ENCODE measurements at places on chromosomes 4 and X.

- H3K4me3 ChIP-seq: no peak overlapping the region
- no peaks in the 10 kb centered on the region for H3K36me3 ChIP-seq
- H3K27me3 ChIP-seq: peaks cover 17% of the 10 kb centered on the region
- no peak overlapping the region for H3K27ac ChIP-seq
These were observed 22.0 kb downstream of the CT47C1 start for GRCh38 chrX:119094819-119095218.

- no peak for DNase-seq
- no peak within 1 kb of the TSS for H3K4me3 ChIP-seq
- H3K27me3 ChIP-seq: no peaks in the 10 kb centered on the region
- H3K4me1 ChIP-seq: no peaks in the 10 kb centered on the region
These were observed at the start of gene ALB for GRCh38 chr4:73404042-73404441. Gene ALB, plus strand, starts transcription at chr4:73404287. Its CDS starts 41 bp downstream, at chr4:73404328.

DNA sequence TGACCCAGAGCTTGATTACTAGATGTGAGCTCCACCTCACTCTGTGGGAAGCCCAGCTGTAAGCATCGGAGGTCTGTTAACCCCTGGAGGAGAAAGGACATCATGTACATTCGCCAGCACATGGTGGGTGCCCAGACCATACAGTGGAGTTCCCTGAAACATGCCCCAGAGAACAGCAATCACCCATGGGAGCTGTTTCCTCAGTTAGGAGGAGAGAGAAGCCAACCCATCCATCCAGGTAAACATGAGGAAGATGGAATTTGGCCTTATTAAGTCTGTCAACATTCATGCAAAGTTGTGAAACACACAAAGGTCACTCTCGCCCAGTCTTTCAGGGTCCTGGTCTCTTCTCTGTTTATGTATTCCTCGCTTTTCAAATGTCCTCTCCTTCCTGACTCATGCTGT is 354.7 kb downstream of the ANK2 start:
- H3K36me3 ChIP-seq: no peaks in the 10 kb centered on the region
- no peaks in the 10 kb centered on the region for H3K4me1 ChIP-seq
- DNase-seq: no peak

DNA sequence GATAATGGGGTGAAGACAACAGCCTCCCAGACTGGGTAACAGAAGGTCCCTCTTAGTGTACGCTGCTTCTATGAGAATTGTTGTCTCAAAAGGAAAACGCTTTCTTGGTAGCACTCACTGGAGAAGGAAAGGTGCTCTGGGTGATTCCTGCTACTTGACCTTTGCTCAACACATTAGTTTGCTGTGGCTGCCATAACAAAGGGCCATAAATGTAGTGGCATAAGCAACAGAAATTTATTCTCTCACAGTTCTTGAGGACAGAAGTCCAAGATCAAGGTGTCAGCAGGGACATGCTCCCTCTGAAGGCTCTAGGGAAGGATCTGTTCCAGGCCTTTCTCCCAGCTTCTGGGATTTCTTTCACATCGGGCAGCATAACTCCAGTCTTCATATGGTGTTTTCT is 19.0 kb downstream of the HCCS start:
- peaks cover 6% of the 10 kb centered on the region for H3K4me1 ChIP-seq
- H3K36me3 ChIP-seq: peaks cover 3% of the 10 kb centered on the region
- H3K27ac ChIP-seq: no peak overlapping the region
- no peak for DNase-seq
- no peak overlapping the region for H3K4me3 ChIP-seq

GRCh38 chr4:140808256-140808655 is 52.1 kb upstream of the TBC1D9 start:
- no peak overlapping the region for H3K27ac ChIP-seq
- no peak overlapping the region for H3K4me3 ChIP-seq
- no peaks in the 10 kb centered on the region for H3K36me3 ChIP-seq

DNA sequence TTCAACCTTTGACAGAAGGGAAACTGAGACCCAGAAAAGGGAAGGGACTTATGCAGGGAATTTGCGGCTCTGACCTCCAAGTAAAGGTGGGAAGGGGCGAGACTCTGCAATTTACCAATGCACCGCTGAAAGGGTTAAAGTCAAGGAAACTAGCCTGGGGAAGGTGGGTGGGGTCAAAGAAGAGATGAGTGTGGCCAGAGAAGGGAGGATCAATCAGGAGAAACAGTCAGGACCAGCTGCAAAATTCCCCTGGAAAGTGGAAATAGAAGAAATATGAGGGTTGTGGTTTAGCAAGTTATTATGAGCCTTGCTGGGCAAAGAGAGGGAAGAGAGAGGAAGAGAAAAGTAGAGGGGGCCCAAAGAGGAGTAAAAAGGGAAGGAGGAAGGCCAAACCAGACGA is 30.5 kb downstream of the STARD8 start:
- peak overlapping the region; percentile 4 for H3K27ac ChIP-seq
- no peaks in the 10 kb centered on the region for H3K27me3 ChIP-seq
- H3K4me1 ChIP-seq: peaks cover 14% of the 10 kb centered on the region
